ENCODE measurements at places on chromosomes 13 and 19.

- DNase-seq: no peak
Measured at GRCh38 chr13:105982219-105982930, 553.1 kb downstream of the EFNB2 start.

- no peak for DNase-seq
Measured at GRCh38 chr19:46974181-46974580, 45.5 kb upstream of the NPAS1 start.

- DNase-seq: no peak
Measured at GRCh38 chr19:31348481-31349159, 616 bp downstream of the TSHZ3 start.

- DNase-seq: no peak
Measured at GRCh38 chr19:45879055-45879454, 6.9 kb downstream of the IRF2BP1 start.

DNA sequence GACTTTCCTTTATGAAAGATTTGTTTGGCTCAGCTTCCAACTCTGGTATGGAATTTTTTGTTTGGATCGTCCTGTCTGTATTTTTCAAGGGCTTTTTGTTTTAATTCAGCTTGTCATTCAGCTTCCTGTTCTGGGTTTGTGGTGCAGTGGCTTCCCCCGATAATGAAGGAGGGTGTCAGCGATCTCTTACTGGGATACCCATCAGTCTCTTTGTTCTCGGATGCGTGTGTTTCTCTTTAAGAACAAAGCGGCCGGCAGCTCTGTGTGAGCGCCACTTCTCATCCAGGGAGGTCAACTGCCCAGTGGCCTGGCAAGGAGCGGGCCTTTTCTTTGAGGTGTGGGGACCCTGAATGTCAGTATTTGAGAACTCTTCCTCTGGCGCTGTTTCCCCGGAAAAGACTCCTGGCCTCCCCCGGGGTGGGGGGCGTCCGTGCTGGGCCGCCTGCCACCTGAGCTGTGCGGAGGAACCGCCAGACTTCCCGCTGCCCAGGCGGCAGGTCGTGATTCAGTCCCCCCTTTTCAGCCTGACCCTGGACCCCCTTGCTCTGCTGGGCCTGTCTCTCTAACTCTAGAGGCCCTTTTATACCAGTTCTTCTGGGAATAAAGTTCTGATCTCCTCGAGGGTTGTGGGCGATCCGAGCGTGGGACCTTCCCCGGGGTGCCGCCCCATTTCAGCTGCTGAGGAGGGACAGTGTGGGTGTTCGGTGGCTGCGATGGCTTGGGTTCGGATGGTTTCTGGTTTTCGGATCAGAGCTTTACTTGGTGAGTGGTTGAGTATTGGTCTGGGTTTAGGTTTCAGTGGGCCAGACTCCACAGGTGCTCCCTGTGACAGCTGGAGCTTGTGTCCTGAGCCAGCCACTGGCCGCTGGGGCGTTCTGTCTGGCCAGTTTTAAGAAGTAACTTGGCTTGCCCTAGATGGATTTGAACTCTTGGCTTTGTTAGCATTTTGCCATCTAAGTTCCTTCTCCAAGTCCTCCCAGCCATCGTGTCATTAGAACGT lies 3.4 kb downstream of the SF3A2 start:
- no peak for DNase-seq

- no peak for DNase-seq
Measured at GRCh38 chr13:39321574-39321973, 281.4 kb downstream of the LHFPL6 start.

DNA sequence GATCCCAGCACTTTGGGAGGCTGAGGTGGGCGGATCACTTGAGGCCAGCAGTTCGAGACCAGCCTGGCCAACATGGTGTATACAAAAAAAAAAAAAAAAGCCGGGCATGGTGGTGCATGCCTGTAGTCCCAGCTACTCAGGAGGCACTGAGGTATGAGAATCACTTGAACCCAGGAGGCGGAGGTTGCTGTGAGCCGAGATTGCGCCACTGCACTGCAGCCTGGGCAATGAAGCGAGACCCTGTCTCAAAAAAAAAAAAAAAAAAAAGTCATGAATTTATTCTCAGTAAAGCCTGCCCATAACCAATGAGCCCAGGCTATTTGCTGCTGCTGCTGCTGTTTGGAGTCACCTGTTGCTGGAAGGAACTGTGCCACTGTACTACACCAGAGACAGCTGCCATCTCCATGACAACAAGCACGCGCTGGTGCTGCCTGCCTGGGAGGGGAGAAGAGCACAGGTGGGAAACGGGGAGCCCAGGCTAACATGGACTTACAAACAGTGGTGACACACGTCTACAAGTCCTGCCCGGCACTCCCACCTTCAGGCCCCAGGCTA lies 11.3 kb downstream of the ZFR2 start:
- no peak for DNase-seq

DNA sequence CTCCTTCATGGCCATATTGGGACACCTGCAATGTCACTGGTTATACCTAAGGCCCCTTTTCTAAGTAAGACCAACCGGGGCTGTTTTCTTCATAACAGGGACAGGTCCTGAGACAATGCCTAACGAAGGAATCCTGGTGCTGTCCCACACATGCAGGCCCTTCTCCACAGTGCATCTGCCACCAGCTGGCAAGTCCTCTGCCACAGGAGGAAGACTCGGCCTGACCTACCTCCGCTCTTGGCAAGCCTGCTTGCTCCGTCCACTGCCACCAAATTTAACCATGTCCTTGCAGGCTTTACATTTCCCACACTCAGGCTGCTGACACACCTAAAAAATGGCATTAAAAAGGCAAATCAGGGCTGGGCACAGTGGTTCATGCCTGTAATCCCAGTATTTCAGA lies 31.8 kb upstream of the EIF3G start:
- no peak for DNase-seq

DNA sequence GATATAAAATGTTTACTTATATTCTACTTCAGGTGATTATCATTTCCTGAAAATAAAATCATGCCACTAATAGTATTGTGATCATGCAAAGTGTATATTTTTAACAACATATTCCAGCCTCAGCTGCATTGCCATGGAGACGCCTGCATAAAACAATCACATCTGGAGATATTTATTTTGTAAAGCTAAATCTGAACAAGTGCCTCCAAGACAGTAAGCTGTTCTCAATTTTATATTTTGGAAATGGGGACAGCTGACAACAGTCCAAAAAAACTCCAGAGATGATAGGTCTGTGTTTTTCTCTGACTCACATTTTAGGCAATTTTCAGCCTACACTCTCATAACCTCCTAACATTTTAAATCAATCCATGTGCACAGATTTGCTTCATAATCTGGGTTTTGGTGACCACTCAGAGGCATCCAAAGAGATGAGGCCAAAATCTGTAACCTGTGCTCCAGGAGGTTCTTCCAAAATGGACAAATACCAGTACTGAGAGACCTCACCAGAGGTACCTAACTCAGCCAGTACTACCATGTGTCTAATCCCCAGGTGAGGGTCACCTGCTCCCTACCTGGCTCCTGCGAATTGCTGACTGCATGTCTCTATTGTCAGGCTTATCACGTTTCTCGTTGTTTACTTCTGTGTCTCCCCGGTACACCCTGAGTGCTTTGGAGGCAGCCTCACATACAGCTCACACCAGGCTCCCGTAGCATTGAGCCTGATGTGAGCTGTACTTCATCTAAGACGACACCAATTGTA lies 62.7 kb downstream of the COL4A1 start:
- no peak for DNase-seq

Data from activated CD8-positive, alpha-beta memory T cell treated with anti-CD3 and anti-CD28 coated beads for 1 hour (primary cell).